ENCODE measurements at places on chromosomes 6 and 20. TPM values are rescaled to one million over a fixed set of nuclear protein-coding genes. Genes with fewer than 3 reads are reported as not detected.
A peak's percentile ranks its signal among the peaks of the same experiment; 100 is the strongest.

BICRAL gene
- 26.2 TPM for total RNA-seq

DNA sequence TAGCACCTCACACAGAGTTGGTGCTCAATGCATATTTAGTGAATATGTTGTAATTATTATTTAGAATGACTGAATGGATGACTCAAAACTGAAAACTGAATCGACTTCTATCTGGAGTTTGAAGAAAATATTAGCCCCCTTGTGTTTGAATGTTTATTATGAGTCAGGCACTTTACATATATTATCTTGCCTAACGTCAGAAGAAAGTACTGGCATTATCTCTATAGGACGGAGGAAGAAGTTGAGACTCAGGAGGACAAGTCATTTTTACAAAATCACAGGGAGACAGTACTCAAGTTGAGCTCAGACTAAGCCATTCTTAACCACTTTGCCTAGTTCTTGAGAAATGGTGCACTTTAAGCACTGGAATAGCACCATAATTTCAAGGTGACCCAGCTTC, 684.0 kb downstream of the UTRN start:
- no peaks in the 10 kb centered on the region for H3K4me1 ChIP-seq
- DNase-seq = no peak
- no peaks in the 10 kb centered on the region for H3K36me3 ChIP-seq
- H3K27me3 ChIP-seq = no peaks in the 10 kb centered on the region
- H3K4me3 ChIP-seq = no peak overlapping the region

GRCh38 chr6:153938876-153939275, 100.2 kb upstream of the OPRM1 start:
- H3K27ac ChIP-seq = no peak overlapping the region
- no peaks in the 10 kb centered on the region for H3K4me1 ChIP-seq
- no peak for DNase-seq
- H3K27me3 ChIP-seq = no peaks in the 10 kb centered on the region
- no peak overlapping the region for H3K4me3 ChIP-seq

- H3K27ac ChIP-seq = peak overlapping the region; percentile 98
- H3K4me3 ChIP-seq = no peak overlapping the region
- H3K36me3 ChIP-seq = no peaks in the 10 kb centered on the region
These were observed 4.0 kb downstream of the TEAD3 start for GRCh38 chr6:35492974-35493284.

- no peaks in the 10 kb centered on the region for H3K4me1 ChIP-seq
- no peaks in the 10 kb centered on the region for H3K27me3 ChIP-seq
- no peak overlapping the region for H3K4me3 ChIP-seq
- DNase-seq = no peak
- no peak overlapping the region for H3K27ac ChIP-seq
- no peaks in the 10 kb centered on the region for H3K36me3 ChIP-seq
These were observed 5.0 kb downstream of the SMIM28 start for GRCh38 chr6:138382498-138383265.

GRCh38 chr20:62550087-62550632, 74.4 kb upstream of the GATA5 start:
- H3K4me1 ChIP-seq = peaks cover 3% of the 10 kb centered on the region
- H3K36me3 ChIP-seq = no peaks in the 10 kb centered on the region
- no peak for DNase-seq
- H3K27me3 ChIP-seq = peaks cover 12% of the 10 kb centered on the region

GRCh38 chr20:46131396-46131795, 13.3 kb downstream of the CD40 start:
- no peak for DNase-seq
- H3K4me1 ChIP-seq = no peaks in the 10 kb centered on the region
- no peak overlapping the region for H3K27ac ChIP-seq
- no peak overlapping the region for H3K4me3 ChIP-seq

C6orf141 gene
- 37.8 TPM for total RNA-seq

FNDC1 gene
- total RNA-seq = 0.51 TPM

- no peaks in the 10 kb centered on the region for H3K27me3 ChIP-seq
- no peak overlapping the region for H3K27ac ChIP-seq
- H3K4me1 ChIP-seq = no peaks in the 10 kb centered on the region
- H3K4me3 ChIP-seq = no peak overlapping the region
- no peak for DNase-seq
These were observed 68.4 kb upstream of the SMLR1 start for GRCh38 chr6:130758813-130759212.

GRCh38 chr6:2872423-2873358, 30.4 kb downstream of the SERPINB9 start:
- H3K27ac ChIP-seq = no peak overlapping the region
- no peaks in the 10 kb centered on the region for H3K4me1 ChIP-seq
- H3K27me3 ChIP-seq = no peaks in the 10 kb centered on the region
- no peak for DNase-seq
- H3K4me3 ChIP-seq = no peak overlapping the region
- H3K36me3 ChIP-seq = no peaks in the 10 kb centered on the region

GRCh38 chr6:17470938-17471327, 77.5 kb downstream of the CAP2 start:
- H3K36me3 ChIP-seq = no peaks in the 10 kb centered on the region
- H3K27ac ChIP-seq = peak overlapping the region; percentile 10
- no peaks in the 10 kb centered on the region for H3K4me1 ChIP-seq
- DNase-seq = peak; percentile 35
- H3K27me3 ChIP-seq = no peaks in the 10 kb centered on the region
- H3K4me3 ChIP-seq = no peak overlapping the region

DNA sequence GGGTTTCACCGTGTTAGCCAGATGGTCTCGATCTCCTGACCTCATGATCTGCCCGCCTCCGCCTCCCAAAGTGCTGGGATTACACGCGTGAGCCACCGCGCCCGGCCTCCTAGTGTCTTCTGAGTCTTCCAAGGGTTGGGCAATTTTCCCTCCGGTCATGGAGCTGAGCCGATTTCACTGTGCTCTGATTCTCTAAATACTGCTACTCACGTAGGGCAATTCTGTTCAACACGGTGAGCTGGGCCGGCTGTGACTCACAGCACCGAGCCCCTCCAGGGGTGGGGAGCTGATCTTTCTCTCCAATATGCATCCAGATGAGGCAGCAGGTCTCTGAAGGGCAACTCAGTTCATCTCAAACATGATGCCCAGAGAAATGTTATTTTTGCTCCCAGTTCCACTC, 71.6 kb upstream of the CD93 start:
- no peak overlapping the region for H3K4me3 ChIP-seq
- no peaks in the 10 kb centered on the region for H3K4me1 ChIP-seq
- no peaks in the 10 kb centered on the region for H3K27me3 ChIP-seq
- H3K36me3 ChIP-seq = no peaks in the 10 kb centered on the region
- no peak for DNase-seq

DNA sequence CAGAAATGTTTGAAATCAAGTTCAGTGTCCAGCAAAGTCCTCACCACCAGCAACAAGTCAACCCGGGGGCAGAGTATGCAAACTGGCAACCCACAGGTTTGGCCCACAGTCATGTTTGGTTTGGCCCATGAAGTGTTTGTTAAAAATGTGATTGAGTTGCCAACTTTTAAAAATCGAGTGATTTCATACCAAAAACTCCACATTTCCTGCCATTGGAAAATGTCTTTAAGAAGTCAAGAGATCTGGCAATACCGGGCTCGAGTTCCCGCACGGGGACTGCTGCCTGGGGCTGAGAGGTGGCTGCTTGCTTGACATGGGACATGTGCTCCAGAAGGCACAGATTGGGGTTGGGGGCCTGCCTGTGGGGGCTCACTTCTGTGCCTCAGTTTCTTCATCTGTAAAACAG, 36.1 kb downstream of the PREX1 start:
- H3K36me3 ChIP-seq = no peaks in the 10 kb centered on the region
- DNase-seq = no peak
- H3K4me1 ChIP-seq = peaks cover 4% of the 10 kb centered on the region

MYB gene
- 7.2 TPM for total RNA-seq

CALHM4 gene
- not detected for total RNA-seq

DNA sequence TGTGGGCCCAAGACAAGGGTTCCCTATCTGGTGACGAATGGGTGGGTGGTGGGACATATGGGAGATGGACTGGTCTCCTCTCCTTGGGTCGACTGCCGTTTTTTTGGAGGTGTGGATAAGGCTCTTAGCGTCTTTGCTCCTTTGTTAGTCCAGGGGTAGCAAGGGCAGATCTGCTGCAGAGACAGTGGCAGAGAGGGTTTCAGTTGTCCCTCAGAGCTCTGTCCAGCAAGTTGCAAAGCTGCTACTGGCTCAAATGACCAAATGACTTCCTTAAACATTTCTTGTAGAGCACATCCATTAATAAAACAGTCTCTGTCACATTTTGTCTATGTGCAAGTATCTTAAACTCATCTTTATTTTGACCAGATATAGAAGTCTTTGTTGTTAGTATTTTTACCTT, 508.0 kb upstream of the ADGRB3 start:
- H3K4me3 ChIP-seq = no peak overlapping the region
- no peaks in the 10 kb centered on the region for H3K27me3 ChIP-seq
- no peaks in the 10 kb centered on the region for H3K36me3 ChIP-seq
- DNase-seq = no peak
- no peaks in the 10 kb centered on the region for H3K4me1 ChIP-seq

DNA sequence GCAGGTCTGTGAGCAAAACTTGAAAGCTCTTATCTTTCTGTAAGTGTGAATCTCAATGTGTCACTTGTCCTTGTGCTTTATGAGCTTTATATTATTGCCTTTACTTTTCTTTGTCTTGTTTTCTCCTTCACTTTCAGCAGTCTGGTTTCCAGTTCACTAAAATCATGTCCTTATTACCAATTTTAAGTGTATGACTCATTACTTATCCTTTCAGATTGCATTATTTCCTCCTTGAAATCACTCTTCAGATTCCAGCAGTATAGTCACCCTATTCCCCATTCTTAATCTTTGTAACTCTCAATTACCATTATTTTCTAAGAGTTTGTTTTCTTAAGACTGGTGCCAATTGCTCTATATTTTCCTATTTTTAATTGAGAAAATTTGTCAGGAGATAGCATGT, 117.4 kb upstream of the GRIK2 start:
- no peaks in the 10 kb centered on the region for H3K36me3 ChIP-seq
- H3K4me3 ChIP-seq = no peak overlapping the region
- H3K27me3 ChIP-seq = no peaks in the 10 kb centered on the region
- no peak for DNase-seq
- H3K27ac ChIP-seq = no peak overlapping the region

CAGE1 gene
- total RNA-seq = 1.2 TPM

DNA sequence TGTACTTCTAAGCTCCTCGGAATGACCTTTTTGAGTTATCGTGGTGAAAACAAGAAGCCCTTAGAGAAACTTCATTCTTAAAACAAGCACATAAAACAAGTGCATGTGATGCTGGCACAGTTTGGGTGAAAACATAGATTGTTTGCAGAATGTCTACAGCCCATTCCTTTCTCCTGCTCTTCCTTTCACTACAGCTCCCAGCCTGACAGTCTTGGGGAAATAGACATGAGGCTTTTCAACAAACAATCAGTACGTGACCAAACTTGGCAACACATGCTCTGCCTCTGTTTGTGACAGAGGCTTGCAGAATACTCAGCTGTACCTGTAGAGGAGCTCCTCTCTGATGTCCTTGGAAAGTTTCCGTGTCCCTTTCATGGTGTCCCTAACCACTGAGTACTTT, 321.6 kb downstream of the ZFAND3 start:
- no peaks in the 10 kb centered on the region for H3K4me1 ChIP-seq
- no peak overlapping the region for H3K27ac ChIP-seq
- H3K4me3 ChIP-seq = no peak overlapping the region
- no peaks in the 10 kb centered on the region for H3K27me3 ChIP-seq

ORC3 gene
- 30.9 TPM for total RNA-seq

AKAP12 gene
- 159 TPM for total RNA-seq

TPD52L1 gene
- total RNA-seq = 63.9 TPM
